Right lung (tissue), 10 donors: ENCODE measurements at places on chromosomes 5 and 9. TPM values are rescaled to one million over a fixed set of nuclear protein-coding genes. Genes with fewer than 3 reads are reported as not detected.

GRCh38 chr5:165309446-165309845 lies 1804.0 kb downstream of the MAT2B start:
- DNase-seq: no peak

- peak; percentile 70 for DNase-seq
These were observed 617.8 kb downstream of the PDE4D start for GRCh38 chr5:59275510-59276324.

DNA sequence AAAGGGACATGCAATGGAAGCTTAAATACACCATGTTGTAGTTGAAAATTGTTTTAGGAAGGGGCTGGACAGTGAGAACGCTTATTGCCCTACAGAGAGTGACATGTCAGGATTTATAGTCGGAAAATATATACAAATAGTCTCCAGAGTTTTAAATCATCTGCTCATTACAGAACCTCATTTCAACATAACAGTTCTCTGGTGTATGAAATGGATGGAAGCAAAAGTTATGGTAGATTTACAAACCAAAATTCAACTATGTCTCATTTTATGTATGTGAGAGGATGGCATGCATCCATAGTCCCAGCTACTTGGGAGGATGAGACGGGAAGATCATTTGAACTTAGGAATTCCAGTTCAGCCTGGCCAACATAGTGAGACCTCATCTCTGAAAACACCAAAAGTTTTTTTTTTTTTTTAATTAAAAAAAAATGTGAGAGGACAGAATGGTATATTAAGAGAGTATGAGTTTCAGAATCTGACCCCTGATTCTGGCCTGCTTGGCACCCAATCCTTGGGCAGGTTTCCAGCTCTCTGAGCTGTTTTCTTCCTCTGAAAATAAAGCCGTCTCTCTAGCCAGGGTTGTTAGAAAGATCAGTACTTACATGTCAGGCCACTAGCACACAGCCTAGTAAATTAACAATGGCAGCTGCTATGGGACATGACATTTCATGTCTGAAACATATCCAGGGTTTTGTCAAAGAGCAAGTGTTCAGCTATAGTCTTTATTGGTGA lies 40.1 kb downstream of the IQGAP2 start:
- DNase-seq: peak; percentile 40

GRCh38 chr9:36597412-36598178 lies 24.9 kb downstream of the MELK start:
- DNase-seq: no peak

DNA sequence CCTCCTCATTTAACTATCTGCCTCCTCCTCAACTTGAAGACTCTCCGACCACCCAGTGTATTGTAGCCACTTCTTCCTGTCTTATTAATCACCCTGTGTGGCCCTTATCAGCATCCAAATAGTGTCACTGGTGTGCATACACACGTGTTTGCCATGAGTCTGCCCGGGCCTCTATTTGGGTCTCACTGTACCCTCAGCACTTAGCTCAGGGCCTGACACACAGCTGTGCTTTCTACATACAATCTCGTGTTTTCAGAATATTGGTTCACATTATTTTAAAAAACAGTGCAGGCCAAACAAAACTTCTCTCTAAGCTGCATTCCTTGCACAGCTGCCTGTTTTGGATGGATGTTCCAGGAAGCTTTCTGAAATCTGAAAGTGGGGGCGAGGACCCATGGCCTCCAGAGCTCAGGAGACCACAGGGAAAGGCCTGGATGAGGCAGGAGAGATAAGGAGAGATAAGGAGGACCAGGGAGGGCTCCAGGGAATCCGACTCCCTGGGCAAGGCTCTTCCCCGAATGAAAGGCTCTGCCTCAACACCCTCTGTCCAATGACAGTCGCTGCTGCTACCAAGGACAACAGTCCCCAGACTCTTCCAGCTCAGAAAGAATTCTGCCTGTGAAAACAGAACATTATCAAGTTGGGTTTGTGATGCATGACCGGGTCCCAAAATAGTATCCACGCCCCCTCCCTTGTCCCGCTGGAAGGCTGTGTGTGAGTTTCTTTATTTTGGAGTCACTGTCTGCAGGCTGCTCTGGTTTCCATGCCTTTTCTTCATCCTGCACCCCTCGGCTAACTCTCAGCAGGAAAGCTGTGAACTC lies 255.6 kb downstream of the NSG2 start:
- no peak for DNase-seq

- DNase-seq: no peak
These were observed 117.6 kb upstream of the ARRDC3 start for GRCh38 chr5:91500758-91501157.

- no peak for DNase-seq
These were observed 1.0 kb upstream of the F2R start for GRCh38 chr5:76714751-76715485.

DNA sequence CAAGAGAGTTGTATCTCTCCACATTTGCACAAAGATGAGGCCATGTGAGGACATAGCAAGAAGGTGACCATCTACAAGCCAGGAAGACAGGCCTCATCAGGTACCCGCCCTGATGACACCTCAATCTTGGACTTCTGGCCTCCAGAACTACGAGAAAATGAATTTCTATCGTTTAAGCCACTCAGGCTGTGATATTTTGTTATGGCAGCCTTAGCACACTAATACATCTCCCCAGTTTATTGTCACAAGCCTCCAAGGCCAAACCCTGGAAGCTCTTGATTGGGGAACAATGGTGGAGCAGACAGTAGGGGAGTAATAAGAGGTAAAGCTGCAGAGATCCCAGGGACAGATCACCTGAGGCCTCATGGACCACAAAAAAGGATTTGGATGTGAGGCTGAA lies 7.7 kb upstream of the P4HA2 start:
- DNase-seq: no peak

GRCh38 chr9:35690294-35690613 lies 529 bp upstream of the TPM2 start:
- peak; percentile 45 for DNase-seq

GRCh38 chr9:86902991-86903733 lies 44.1 kb downstream of the GAS1 start:
- DNase-seq: peak; percentile 24

DNA sequence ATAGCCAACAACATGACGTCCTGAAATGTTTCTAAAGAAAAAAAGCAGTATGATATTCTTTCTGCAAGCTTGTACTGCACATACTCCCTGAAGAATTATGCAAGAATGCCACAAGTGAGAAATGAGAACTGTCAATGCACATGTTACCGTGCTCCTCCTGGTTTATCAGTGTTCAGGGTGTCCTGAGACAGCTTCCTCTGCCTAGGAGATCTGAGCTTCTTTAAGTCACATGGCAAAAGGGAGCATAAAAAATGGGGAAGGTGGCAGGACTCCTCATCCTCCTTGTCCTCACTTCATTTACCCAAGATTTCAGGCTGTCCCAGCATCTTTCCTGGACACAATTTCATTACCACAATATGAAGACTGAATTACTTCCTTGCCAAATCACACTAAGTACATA lies 238.2 kb downstream of the GLIS3 start:
- DNase-seq: no peak

- DNase-seq: no peak
These were observed 14.8 kb upstream of the TUT7 start for GRCh38 chr9:86368871-86369521.

Gene PTPDC1
- 15.5 TPM for polyA plus RNA-seq

Gene KCTD16
- polyA plus RNA-seq: 0.65 TPM

Gene LCN15
- 0.10 TPM for polyA plus RNA-seq

Gene DMRTA1
- polyA plus RNA-seq: 2.5 TPM
